Choroid plexus epithelial cell (primary cell): ENCODE measurements at places on chromosomes 11 and 22.
A peak's percentile ranks its signal among the peaks of the same experiment; 100 is the strongest.

- DNase-seq, result no peak
Observed at GRCh38 chr11:111115890-111116289, 129.6 kb upstream of the POU2AF2 start.

- DNase-seq, result no peak
Observed at GRCh38 chr11:75527130-75527529, 1.4 kb upstream of the GDPD5 start.

DNA sequence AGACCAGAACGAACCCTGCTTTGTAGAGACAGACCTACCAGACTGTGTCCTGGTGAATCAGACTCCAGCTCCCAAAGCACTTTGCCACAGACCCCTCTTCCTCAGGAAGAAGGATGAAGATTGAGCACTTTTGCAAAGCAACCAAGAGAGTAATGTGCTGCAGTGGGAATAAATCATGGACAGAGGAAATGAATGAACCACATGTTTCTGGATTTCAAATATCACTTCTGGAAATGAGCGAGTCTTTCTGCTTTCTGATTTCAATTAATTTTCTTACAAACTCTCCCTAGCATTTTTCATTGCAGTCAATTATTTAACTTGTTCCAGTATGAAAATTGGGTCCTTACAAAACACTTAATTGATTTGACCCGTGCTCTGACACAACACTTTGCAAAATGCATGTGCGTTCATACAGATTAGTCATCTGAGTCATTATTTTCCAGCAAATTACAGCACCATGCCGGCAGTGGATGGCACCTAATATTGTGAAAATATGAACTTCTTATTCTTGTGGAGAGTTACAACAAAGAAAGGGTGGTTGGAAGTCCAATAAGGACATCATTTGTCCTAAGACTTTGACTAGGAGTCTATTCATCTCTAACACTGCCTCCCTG is 315.9 kb upstream of the CCDC90B start:
- DNase-seq, result no peak

DNA sequence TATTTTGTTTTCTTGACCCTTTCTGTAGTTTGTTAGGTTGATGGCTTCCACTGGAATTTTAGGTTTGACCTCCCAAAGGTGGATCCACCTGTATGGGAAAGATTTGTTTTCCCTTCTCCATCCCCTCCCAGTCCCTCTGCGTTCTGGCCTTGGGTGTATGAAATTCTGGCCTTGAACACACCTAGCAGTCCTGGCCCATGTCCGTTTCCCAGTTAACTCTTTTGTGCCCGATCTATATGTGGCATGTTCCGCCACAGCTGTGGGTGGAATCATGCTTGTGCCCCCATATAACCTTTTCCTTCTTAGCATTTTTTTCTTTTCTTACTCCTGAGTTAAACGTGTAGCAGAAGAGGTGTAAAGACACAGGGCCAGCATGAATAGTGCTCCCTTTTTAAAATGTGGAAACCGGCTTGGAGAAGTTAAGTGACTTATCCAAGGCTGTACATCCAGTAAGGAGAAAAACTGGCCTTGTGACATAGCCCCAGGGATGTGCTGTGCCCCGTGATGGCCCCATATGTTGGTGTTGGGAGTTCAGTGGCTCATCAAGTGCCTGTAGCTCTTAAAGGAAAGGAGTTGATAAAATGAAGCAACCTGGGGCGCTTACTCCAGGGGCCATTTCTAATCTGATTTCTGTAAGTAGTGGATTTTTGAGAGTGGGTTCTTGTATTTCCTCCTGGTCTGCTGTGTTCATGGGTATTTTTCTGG is 39.3 kb downstream of the ZNRF3 start:
- DNase-seq, result no peak

DNA sequence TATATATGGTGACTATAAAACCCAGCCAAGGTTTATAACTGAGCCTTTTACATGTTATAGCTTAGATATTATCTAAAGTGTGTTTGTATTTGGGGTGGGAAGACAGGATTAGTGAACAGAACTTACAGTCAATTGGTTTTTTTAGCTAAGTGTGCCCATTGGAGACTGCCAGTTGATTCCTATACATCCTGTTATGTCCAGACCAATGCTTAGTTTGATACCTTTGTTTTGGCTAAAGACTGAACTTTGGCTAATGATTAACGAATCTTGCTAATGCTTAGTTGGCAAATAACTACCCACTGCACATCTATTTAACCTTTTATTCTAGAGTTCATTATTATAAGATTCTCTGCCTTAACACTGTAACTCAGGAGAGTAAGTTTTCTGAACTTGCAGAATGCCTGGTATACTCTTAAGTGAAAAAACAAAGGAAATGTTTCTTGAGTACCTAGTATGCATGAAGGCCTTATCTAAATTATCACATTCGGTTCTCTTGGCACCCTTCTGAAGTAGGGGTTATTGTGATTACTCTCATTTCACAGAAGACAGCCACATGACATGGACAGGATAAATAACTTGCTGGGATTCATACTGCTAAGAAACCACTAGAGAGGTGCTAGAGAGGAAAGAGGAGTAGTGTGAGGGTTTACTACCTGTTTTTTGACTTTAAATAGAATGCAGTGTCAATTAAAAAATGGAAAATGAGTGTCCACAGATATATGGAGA is 54.0 kb downstream of the KREMEN1 start:
- no peak for DNase-seq

- peak; percentile 87 for DNase-seq
Observed at GRCh38 chr22:45478108-45478771, 24.4 kb upstream of the FBLN1 start.

DNA sequence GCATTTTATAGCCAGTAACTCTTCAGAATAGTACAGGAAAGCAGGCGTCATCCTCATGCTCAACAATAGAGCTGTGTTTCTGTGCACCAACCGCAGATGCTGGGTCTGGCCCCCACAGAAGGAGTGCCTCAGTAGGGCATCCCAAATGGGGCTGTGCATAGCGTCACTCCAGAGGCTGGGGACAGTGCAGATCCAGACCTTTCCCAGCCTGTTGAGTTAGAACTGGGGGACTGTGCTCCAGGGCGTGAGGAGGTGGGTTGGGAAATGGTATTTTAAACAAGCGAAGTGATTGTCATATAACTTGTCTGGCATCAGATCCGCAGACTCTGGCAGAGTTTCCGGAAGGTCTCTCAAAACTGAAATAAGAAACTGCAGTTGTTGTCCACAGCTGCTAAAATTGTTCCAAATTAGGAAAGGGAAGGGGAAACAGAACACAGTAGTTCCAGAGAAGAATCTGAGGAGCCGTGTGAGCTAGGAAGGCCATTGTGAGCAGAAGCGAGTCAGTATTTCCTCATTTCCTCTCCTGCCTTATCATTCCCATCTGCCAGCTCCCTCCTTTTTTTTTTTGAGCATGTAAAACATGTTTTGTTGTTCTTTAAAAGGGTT is 52.2 kb downstream of the JAM3 start:
- DNase-seq, result peak; percentile 46

DNA sequence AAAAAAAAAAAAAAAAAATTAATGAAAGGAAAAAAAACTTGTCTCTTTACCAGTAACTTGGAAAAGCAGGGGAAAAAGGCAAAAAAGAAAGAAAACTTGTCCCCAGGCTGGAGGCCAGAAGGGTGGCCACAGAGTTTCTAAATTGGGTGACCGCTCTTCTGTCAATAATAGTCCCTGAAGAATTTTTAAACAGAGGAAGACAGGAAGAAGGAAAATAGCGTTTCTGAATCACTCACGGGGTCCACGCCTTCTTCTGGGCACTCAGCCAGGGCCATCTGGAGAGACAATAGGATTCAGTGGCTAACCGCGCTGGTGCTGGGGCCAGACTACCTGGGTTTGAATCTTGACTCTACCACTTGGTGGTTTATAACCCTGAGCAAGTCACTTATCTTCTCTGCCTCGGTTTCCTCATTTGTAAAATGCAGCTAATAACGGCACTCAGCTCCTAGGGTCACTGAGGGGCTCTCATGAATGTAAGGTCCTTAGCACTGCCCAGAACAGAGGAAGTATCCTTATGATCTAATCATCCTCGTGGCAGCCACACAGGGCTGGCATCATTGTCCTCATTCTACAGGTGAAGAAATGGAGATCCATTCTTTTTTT is 7.0 kb downstream of the C11orf86 start:
- DNase-seq, result peak; percentile 89

DNA sequence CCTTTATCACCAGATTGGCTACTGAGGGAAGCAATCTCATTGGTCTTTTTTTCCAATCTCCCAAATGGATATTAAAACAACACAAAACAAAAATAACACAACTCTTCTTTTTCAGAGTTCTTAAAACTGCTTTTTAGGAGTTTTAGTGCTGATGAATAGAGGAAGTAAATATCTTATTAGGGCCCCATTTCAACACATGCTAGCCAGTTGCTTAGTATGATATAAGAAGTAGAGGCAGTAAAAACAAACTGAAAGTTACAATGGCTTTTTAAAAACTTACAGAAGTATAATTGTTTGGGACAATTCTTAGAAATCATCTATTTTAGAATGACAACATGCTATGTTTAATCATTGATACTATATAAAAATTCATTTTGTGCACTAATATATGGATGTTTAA is 3.4 kb downstream of the C11orf71 start:
- DNase-seq, result no peak

DNA sequence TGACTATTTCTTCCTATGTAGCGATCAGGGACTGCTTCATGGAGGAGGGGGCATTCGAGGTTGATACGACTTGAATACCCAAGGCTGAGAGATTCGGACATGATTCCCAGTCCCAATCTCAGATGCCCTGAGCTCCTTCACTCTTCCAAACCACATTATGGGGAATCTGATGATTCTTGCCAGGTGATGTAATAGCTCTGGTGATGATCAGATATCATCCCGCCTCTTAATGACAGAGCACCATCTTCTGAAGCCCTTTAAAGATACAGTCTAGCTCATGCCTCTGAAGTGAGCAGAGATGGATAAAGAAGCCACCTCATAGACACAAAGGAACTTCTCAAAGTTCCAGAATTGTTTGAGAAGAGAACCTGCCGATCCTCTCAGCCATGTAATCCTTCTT is 8.9 kb upstream of the CLMP start:
- DNase-seq, result no peak

- peak; percentile 47 for DNase-seq
Observed at GRCh38 chr11:15897211-15897960, 459.0 kb downstream of the SOX6 start.

DNA sequence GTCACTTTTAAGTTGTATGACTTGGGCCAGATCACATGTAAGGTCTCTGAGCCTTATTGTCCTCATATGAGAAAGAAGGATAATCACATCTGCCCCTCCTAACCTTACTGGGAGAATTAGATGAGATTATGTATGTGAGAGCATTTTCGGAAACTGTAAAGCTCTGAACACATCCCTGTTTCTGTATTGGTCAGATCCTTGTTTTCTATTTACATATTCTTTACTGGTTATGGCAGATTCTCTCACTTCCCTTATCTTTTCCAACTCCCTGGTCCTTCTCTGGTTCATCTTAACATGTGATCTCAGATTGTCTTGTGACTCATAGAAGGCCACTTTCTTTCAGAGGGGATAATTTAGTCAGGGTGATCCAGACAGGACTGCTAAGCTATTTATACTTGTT is 41.8 kb downstream of the CCDC81 start:
- DNase-seq, result peak; percentile 25

DNA sequence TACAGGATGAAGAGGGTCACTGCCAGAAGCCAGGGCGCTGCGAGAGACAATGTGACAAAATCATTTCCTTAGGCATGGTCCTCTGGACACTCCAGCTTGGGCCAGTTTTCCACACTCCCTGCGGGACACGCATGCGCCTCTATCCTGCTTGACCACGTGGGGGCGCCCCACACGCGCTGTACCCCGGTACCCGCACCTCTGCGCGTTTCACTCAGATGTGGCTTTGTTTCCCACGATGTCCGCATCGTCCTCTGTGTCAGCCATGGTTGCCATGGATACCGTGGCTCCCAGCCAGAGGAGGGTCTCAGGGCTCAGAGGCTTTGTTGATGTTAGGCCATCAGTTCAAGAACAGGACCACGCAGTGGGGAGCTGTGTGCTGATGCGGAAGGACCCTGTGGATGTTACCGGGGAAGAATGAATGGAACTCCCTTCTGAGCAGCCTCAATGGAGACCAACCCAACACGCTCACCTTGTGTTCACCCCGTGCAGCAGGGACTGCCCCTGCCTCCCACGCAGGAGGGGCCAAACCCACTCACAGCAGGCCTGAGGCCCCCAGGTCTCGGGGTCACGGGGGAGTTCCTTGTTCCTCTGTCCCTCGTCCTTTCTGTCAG is 101.1 kb upstream of the SLC22A12 start:
- DNase-seq, result peak; percentile 47

- no peak for DNase-seq
Observed at GRCh38 chr22:48919851-48920589, 907.7 kb downstream of the BRD1 start.

DNA sequence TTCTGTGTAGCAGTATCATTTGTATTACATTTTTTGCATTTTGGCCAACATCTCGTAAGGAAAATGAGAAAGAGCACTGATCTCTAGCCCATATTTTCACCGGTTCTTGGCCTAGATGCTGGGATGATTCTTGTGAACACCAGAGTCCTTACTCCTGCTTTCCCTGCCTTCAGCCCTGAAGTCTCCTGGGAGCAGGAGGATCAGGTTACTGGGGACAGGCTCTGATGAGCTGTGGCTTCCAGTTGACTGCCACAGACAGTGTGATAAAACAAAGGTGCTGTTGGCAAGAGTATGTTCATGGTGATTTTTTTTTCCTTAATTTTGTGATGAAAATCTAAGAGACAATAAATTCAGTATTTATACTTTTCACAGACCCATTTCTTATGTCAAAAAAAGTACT is 34.2 kb upstream of the ADSL start:
- DNase-seq, result no peak

DNA sequence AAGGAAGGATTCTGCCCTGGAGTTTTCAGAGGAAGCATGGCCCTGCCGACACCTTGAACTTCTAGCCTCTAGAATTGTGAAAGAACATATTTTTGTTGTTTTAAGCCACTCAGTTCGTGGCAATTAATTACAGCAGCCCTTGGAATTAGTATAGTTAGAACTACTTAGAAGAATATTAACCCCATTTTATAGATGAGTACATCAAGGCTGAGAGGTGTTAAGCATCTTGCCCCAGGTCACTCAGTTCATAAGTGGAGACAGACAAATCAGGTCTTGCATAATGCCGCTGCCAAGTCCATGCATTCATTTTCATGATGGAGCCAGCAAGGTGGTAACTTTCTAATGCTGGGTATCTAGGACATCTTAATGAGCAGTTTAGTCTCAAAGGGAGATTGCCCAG is 26.6 kb downstream of the LDLRAD3 start:
- no peak for DNase-seq

DNA sequence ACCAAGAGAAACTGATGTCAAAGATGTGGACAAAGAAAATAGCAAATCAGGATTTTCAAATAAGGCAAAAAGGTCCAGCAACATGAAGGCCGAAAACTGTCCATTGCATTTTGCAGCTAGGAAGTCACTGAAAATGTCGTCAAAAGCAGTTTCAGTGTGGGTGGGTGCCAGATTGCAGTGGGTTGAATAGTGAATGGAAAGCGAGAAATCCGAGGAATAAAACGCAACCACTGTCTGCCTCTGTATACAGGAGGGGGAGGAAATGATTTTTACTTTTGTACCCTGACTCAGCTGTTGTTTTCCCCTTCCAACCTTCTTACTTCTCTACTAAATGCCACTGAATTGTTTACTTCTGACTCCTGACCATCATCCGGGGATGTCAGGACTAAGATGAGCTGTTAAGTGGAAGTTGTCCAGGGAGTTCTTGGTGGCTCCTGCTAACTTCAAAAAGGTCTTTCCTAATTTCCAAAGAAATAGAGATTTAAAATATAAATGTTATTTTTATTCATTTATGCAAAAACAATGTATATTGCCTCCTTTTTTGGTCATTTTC is 64.9 kb upstream of the BIRC3 start:
- DNase-seq, result no peak

- DNase-seq, result no peak
Observed at GRCh38 chr11:99601179-99601578, 580.4 kb downstream of the CNTN5 start.

GRCh38 chr11:11533057-11533456 is 88.7 kb downstream of the GALNT18 start:
- DNase-seq, result no peak
